ENCODE measurements at places on chromosomes 2 and 18.

DNA sequence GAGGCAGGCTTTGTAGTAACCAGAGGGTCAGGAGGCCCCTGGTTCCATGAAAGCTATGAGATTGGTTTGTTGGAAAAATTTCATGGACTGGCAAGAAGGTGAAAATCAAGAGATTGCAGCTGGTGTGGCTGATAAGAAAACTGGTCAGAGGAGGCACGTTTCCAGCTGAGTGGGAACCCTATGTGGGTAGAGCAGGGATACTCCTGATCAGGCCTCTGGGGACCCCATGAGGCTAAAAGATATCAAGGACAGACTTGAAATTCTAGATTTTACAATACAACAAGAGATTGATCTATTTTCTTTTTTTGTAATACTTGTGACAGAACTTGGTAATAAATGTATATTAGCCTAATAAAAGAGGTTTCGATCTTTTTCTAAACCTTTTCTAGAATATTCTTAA is 1615.1 kb downstream of the DPP10 start:
- DNase-seq, result no peak

DNA sequence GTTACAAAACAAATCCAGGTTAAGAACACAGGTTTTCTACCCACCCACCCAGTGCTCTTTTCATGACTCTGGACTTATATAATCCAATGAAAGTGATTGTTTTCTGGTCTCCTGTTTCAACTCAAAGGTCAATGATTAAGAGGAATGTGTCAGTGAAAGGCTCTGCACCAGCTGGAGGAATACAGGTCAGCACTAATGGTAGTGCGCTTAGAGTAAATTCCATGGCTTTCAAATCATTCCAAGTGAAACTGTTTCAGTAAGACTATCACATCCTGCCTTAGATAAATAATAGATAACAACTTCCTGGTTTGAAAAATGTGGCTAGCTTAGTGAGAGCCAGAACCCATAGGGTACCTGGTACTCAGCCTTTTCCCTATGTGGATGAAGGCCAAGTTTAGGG is 47.8 kb downstream of the SLC9A4 start:
- no peak for DNase-seq

GRCh38 chr2:127423478-127423843 is 5.2 kb downstream of the PROC start:
- DNase-seq, result no peak

DNA sequence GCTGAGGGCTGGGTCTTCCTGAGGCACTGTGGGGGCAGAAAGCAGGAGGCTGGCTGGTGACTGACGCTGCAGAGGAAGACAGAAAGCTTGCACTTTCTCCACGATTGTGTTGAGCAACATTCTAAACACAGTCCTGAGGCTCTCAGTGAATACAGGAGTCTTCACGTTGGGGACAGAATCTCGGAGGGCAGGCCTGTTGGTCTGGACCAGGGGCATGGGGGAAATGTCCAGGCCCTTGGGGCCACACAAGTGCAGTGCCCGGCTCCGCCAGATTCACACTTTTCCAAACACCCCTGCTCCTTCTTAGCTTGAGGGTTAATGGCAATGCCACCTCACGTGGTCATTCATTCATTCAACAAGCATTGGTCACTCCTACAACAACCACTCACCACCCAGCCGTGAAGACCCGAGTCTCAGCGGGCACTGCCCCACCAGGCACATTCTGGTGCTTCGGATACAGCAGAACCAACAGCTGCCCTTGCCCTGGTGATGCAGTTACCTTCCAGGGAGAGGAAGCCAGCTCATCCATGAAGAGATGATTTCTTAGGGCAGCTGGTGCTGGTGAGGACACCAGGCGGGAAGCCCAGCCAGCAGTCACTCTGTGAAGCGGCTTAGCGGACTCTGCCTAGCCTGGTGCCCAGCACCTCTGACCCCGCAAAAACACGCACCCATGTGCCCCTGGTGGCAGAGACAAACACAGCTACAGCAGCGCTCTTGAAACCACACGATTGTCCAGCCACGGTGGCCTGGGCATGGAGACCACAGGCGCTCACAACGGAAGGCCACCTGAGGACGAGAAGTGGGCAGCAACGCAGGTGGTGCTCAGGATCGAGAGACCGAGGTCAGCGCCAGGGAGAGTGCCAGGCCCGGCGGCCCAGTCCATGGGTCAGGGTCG is 10.9 kb upstream of the GPC1 start:
- DNase-seq, result no peak

GRCh38 chr2:31363956-31364750 is 50.4 kb downstream of the XDH start:
- DNase-seq, result no peak

DNA sequence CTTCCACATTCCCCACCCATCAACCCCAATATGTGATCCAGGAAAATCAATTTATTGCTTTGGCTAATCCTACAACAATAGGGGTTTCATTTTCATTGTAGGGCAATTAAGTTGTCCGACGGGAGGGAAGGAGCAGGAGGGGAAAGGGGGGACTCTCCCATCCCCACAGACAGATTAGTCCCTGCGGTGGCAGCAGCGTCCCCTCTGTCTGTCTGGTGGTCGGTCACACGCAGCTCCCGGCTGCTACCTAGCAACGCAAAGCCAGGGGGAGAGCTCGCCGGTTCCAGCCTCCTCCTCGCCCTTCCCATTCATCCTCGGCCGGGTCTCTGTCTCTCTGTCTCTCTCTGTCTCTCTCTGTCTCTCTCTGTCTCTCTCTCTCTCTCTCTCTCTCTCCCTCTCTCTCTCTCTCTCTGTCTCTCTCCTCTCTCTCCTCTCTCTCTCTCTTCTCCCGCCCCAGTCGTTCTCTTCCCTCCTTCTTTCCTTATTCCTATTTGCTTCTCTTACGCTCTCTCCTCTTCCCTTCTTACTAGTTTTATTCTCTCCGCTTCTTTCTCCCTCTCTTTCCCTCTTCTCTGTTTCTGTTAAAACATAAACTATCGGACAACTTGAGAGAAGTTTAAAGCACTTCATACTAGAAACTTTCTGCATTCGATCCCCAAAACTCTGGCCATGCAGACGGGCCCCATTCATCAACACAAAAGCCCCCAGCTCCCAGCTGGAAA is 1.2 kb downstream of the LRP2 start:
- no peak for DNase-seq

DNA sequence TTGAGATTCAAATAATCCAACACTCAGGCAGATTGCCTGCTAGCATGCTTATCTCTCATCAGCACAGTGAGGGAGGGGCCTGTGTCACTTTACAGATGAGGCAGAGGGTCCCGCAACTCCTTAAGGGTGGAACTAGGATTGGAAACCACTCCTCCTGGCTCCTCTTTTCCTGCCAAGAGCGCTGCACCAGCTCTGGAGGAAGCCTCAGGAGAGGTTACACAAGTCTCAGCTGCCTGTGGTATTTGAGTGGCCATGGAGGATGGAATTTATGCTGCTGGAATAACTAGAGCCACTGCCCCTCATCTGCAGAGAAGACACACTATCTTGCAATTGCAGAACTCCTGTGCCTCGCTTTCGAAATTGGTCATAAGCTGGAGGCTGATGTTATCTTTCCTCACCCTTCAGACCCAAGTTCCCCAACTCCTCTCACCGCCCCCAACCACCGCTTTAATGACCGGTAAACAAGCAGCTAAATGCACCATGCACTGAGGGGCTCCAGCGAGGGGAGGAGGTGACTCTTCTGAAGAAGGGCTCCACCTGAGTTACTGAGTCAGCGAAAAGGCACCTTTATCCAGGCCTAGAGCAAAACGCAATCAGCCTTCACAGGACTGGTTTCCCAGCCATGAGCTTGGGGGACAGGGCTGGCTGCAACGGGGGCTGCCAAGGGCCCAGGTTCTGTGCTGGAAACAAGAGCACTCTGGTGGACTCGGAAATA is 245.8 kb downstream of the SOX11 start:
- no peak for DNase-seq

DNA sequence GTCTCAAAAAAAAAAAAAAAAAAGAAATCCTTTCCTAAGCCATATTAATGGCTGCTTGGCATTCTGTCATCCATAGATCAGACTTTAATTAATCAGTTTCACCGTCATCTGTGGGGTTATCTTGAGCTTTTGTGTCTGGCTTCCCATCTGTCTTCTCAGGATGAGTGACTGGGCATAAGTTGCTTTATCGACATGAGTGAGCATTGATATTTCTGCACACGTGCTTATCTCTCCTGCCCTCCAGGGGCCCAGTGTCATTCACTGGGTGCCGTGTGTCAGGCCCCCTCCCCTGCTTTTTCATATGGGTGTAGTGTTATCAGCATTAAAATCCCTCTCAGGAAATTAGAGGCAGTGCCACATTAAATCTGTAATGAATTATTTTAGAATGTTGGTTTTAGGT is 65.6 kb downstream of the SH3BP4 start:
- no peak for DNase-seq

DNA sequence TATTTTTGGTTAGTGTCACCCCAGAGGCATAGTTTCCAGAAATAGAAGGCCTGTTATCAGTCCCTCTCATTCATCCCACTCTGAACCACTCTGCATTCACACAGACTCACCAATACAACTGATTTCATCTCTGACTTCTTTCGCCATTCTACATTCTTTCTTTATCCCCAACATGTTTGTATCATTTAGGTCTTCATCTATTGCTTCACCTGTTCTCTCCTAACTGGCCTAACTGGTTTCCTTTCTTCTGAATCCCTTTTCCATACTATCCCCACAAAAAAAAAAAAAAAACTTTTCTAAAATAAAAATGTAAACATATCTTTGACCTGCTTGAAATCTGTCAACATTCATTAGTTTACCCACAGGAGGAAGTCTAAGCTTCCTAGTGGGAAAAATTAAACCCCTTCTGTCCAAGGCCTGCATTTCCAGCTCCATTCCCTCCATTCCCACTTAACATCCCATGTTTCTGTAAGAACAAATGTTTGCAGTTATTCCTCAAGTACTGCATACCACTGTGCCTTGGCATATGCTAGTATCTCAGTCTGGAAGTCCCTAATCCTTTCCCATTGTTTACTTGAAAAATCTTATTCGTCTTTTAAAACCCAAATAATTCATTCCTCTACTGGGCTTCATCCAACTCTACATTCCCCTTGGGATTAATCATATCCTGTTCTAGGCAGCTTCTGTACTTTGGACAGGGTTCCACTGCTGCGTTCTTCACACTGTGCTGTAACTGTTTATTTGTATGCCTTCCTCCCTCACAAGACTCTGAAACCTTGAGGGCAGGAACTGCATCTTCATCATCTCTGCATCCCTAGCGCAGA is 68.5 kb downstream of the FIGN start:
- DNase-seq, result no peak

DNA sequence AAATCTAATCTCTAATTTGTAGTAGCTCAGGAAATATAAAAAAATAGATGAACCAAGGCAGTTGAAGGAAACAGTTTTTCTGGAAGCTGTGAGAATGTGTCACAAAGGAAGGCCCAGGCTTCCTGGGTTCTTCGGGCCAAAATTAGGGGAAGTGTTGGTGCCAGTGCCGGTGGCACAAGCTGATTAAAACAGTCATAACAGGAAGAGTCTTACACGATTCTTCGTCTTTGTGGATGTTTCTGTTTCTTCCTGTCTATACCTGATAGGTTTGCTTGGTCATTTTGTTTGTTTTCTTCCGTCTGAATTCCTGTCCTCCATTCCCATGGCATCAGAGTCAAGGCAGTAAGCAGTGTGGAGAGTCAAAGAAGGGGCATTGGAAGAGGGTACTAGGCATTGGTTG is 235.4 kb upstream of the RASGRP3 start:
- no peak for DNase-seq

Measured in T-helper 22 cell (primary cell).